GM04503 (cell line): ENCODE measurements at places on chromosomes 1 and 21.

- no peak for DNase-seq
These were observed 12.2 kb downstream of the ENO1 start for GRCh38 chr1:8866173-8866791.

DNA sequence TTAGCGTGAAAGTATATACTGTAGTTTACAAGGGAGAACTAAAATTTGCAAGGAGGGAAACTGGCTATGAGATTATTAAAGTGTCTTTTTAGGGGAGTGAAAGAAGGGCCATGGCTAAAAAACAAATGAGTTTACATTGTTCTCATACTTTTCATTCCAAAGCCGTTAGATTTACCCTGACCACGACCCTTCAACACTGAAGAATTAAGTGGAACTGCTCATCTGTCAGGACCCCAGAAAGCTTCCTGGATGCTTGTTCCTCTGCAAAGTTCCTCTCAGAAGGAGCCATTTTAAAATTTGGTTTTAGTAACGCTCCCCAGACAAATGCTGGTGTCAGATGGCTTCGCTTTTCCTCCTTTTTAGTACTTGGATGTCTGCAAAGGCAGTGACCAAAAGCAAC is 82.7 kb upstream of the ZBTB18 start:
- DNase-seq, result no peak

GRCh38 chr1:68280286-68280685 is 48.0 kb upstream of the WLS start:
- DNase-seq, result no peak

GRCh38 chr1:17572264-17572985 is 32.9 kb downstream of the ARHGEF10L start:
- no peak for DNase-seq

DNA sequence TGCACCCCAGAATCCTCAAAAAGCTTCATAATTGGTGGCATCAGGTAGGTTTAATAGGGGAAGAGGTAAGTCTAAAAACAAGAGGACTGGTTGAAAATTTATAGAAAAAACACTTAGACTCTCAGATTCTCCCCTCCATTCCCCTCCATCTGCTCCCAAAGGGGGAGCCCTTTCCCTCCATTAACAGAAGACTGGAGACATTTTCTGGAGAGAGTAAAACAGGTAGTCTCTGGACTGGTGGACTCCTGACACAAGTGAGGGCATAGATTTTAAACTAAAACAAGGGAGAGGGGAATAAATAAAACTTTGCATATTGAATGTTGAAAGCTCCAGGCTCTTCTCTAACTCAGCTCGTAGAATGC is 54.0 kb upstream of the IPO9 start:
- DNase-seq, result no peak
